HFFc6 (cell line): ENCODE measurements at places on chromosomes 7 and 10. TPM values are rescaled to one million over a fixed set of nuclear protein-coding genes. Genes with fewer than 3 reads are reported as not detected.
A peak's percentile ranks its signal among the peaks of the same experiment; 100 is the strongest.

DNA sequence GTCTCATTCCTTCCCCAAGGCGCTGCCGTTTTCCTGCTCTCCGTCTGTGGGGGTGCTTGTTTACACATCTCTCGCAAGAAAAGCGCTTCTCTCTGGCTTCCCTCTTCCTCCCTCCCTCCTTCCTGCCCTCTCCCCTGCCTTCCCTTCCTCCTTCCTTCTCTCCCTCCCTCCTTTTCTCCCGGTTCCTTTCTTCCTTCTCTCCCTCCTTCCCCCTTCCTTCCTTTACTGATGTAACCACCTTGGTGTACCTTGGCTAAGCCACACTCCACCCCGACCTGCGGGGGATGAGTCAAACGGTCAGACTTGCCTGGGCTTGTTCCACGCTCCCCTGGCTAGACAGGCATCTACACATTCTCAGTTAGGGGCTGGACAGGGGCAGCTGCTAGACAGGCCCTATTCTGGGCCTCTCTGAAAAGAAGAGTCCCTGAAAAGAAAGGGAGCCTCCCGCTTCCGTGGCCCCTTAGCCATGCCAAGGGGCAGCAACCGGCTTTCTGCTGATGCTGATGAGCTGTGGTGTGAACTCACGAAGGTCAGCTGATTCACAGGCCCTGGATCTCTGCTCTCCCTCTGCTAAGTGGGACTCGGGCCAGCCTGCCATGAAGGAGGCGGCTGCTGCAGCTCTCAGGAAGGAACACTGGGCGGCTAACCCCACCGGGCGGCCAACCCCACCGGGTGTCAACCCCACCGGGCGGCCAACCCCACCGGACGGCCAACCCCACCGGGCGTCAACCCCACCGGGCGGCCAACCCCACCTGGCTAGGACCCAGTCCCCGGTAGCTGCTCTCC lies 216.8 kb downstream of the TCERG1L start:
- peaks cover 6% of the 10 kb centered on the region; the same call in 1 of the 2 replicates for H3K4me1 ChIP-seq
- H3K36me3 ChIP-seq = no peaks in the 10 kb centered on the region
- no peak overlapping the region; the same call in 1 of the 2 replicates for H3K4me3 ChIP-seq
- peak overlapping the region; percentile 55; the same call in 1 of the 2 replicates for H3K27ac ChIP-seq

- H3K27ac ChIP-seq = no peak overlapping the region
- H3K27me3 ChIP-seq = peaks cover 3% of the 10 kb centered on the region
- DNase-seq = no peak
- H3K36me3 ChIP-seq = peaks cover 10% of the 10 kb centered on the region
These were observed 23.3 kb upstream of the INPP5F start for GRCh38 chr10:119702583-119702982.

- H3K27ac ChIP-seq = no peak overlapping the region
- H3K4me1 ChIP-seq = no peaks in the 10 kb centered on the region
- no peaks in the 10 kb centered on the region for H3K36me3 ChIP-seq
These were observed 95.4 kb upstream of the PRR15 start for GRCh38 chr7:29468196-29468595.

- H3K4me1 ChIP-seq = peaks cover 28% of the 10 kb centered on the region
- H3K36me3 ChIP-seq = no peaks in the 10 kb centered on the region
- no peak overlapping the region for H3K4me3 ChIP-seq
- DNase-seq = no peak
- H3K27me3 ChIP-seq = peaks cover 10% of the 10 kb centered on the region
These were observed 118.7 kb upstream of the GDF10 start for GRCh38 chr10:47181052-47181849.

- no peaks in the 10 kb centered on the region; the same call in 1 of the 2 replicates for H3K27me3 ChIP-seq
- H3K4me3 ChIP-seq = no peak overlapping the region
- H3K36me3 ChIP-seq = peaks cover 9% of the 10 kb centered on the region; the same call in 1 of the 2 replicates
- DNase-seq = no peak
- peaks cover 31% of the 10 kb centered on the region for H3K4me1 ChIP-seq
These were observed 507 bp downstream of the CCDC201 start for GRCh38 chr7:45872116-45873034.

DNA sequence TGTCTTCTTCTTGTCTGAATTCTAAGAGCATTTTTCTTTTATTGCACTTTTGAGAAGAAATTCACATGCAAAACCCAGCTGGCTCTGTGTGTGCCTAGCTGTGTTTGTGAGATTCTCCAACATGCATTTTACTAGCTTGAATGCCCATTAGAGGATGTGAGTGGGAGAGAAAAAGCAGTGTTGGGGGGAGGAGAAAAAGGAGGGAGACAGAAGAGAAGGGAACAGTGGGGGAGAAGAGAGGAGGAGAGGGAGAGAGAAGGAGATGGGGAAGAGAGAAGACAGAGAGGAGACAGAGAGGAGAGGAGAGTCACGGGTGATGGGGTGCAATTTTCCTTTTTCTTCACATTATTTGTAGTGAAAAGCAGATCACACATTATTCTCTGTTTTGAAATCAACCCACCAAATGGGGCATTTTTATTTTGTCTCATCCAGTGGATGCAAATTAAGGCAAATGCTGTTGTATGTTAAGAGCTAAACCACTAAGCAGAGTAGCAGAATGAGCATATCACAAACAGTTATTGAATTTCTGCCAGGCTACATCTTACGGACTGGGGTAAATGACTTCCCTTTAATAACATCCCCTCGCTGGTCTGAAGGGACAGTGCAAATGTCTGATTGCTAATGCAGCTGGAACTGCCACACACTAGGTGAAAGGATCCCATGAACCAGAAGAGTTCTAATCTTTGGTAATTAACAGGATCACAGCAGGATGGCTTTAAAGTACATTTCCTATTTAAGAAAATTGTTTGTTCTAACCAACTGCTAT lies 849 bp downstream of the LRRN3 start:
- peak overlapping the region; percentile 94 for H3K4me3 ChIP-seq
- peak overlapping the region; percentile 31; the same call in 1 of the 2 replicates for H3K27ac ChIP-seq
- no peaks in the 10 kb centered on the region for H3K27me3 ChIP-seq

GRCh38 chr7:100247152-100247757 lies 27.5 kb downstream of the PVRIG start:
- H3K27ac ChIP-seq = peak overlapping the region; percentile 84
- H3K27me3 ChIP-seq = no peaks in the 10 kb centered on the region; the same call in 1 of the 2 replicates
- peaks cover 23% of the 10 kb centered on the region for H3K4me1 ChIP-seq
- peak; percentile 57 for DNase-seq
- H3K36me3 ChIP-seq = no peaks in the 10 kb centered on the region
- H3K4me3 ChIP-seq = peak overlapping the region; percentile 30; the same call in 1 of the 2 replicates

ANKRD7 gene
- total RNA-seq = 0.30 to 0.35 TPM in 2 of 3 replicates, not detected in the other

PLAU gene
- total RNA-seq = 14.7 to 25.5 TPM (median 23.0 TPM) in 3 replicates

CCDC172 gene
- not detected in 3 replicates for total RNA-seq

GPAM gene
- 7.4 to 13.2 TPM (median 8.8 TPM) in 3 replicates for total RNA-seq
